ENCODE measurements at places on chromosomes 1 and 21.

- no peak for DNase-seq
Measured at GRCh38 chr1:171257607-171258076, 9.3 kb downstream of the FMO1 start.

- no peak for DNase-seq
Measured at GRCh38 chr1:115829023-115829674, 11.8 kb downstream of the NHLH2 start.

GRCh38 chr1:89686520-89686919 is 53.6 kb downstream of the LRRC8C start:
- DNase-seq = no peak

- no peak for DNase-seq
Measured at GRCh38 chr1:40929155-40929554, 50.3 kb upstream of the CTPS1 start.

DNA sequence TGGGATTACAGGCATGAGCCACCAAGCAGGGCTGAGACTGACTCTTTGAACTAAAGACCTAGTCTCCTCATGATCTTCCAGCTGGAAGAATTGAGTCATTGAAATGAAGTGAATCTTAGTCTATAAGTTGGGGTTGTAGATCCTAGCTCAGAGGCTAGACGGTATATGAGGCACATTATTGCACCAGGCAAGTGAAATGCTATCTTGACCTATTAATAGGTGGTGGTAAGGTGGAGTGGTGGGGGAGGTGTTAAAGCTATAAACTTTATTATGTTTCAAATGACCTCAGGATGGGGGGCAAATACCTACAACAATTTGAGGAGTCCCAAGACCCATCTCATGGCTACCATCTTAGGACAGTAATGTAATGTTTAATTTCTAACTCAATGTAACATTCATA is 36.8 kb upstream of the SLC16A1 start:
- DNase-seq = no peak

GRCh38 chr1:34149501-34149900 is 15.5 kb downstream of the CSMD2 start:
- DNase-seq = no peak

DNA sequence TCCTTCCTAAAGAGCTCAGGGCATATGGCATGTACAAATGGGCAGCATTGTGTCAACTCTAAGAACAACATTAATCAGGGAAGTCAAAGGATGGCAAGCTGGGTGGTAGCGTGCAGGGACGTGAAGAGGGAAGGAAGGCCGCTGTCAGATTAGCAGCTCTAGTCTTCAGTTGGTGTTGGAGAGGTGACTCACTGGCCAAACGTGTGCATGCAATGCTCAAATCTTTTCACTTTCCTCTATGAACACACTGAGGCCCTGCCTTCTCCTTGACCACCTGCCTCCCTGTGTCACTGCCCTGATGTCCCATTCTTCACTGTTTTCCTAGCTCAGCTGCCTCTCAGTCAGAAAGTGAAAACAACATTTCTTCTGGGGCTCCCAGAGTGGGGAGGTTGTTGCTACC is 5.9 kb upstream of the PIGR start:
- no peak for DNase-seq

DNA sequence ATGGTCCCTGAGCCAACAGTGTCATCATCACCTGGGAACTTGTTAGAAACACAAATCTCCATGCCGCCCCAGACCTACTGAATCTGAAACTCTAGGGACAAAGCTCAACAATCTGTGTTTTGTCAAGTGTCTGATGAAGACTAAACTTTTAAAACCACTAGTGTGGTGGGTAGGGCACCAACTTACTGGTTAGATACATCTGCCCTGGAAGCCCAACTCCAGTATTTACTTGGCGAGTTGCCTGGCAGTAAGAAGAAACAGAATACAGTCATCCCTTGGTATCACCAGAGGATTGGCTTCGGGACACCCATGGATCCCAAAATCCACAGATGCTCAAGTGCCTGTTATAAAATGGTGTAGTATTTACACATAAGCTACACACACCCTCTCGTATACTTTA is 367.9 kb upstream of the DUSP10 start:
- no peak for DNase-seq

DNA sequence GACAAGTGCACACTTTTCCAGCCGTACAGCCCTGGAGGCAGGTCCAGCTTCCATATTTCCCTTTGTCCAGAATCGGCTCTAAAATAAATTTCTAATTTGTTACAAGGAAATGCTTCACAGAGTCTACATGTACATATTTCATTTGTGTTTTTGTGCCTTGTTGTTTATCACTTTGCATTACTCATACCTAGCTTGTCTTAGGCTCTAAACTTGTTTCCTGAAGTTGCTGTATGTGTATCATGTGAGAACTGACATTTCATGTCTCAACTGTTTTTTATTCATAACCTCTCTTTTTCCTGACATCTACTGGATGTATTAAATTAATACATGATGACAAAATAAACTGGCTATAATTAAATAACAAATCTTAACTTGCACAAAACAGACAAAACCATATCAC is 7.5 kb downstream of the CYYR1 start:
- no peak for DNase-seq

GRCh38 chr21:14964621-14965020 is 100.2 kb downstream of the NRIP1 start:
- DNase-seq = no peak

Data from SK-N-MC (cell line).